C1 segment of cervical spinal cord (tissue), 14 donors: ENCODE measurements at places on chromosomes 3 and 15.

GRCh38 chr15:65906396-65906795 lies 37.1 kb downstream of the RAB11A start:
- no peak for DNase-seq

GRCh38 chr15:69754313-69754712 lies 301.7 kb downstream of the RPLP1 start:
- DNase-seq: no peak

GRCh38 chr15:98745650-98746374 lies 97.5 kb downstream of the IGF1R start:
- DNase-seq: no peak

DNA sequence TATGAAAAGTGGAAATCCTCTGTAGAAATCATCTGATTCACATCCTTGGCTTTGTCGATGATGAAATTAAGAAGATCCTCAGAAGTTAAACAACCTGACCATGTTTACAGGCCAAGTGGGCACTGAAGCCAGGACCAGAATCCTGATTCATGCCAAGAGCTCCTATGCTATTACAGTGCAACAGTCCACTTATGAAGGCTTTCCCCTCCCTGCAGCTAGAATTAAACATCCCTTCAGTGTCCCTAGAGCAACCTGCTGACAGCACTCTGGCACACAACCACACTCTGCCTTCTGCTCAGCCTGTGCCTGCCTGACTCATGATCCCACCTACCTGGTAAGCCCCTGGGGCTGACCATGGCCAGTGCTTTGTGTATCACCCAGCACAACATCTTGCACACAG lies 33.8 kb downstream of the TXNRD3 start:
- no peak for DNase-seq

DNA sequence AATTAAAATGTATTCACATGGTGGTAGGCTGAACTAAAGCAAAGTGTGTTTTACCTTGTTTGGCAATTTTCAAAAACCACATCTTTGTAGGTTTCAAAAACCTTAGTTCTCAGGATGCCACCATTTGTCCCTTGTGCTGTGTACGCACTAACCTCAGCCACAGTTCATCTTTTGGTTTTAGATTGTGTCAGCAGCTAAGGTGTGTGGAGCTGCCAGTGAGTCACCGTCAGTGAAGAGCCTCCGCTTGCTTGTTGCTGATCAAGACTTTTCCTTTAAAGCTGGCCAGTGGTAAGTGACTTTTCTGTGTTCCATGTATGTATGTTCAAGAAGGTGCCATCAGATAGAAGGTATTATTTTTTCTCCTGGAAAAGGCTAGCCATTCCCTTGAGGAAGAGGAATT lies 21.1 kb downstream of the OXNAD1 start:
- DNase-seq: no peak

GRCh38 chr3:170372190-170372879 lies 14.8 kb downstream of the SKIL start:
- DNase-seq: no peak

GRCh38 chr3:187165144-187165543 lies 25.8 kb upstream of the RPL39L start:
- no peak for DNase-seq
